RWPE2 (cell line): ENCODE measurements at places on chromosomes 1 and 21.

GRCh38 chr1:119947468-119947867 lies 51.2 kb upstream of the ADAM30 start:
- DNase-seq = no peak

- no peak for DNase-seq
Measured at GRCh38 chr1:242008826-242009495, 10.1 kb upstream of the MAP1LC3C start.

DNA sequence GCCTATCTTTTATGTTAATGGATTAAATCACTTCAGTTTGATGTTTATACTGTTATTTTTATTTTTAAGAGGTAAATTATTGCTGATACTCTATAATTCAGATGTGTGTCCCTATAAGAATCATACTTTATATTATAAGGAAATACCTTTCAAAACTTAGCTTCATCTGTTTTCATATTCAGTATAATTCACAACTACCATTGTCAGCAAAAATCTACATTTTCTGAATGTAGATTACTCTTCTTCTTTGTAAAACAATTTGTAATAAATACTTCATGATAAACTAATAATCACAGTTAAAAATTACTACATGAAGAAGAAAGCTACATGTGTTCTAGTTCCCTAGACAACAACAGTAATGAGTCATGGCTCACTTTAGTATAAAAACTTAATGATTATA lies 115.4 kb upstream of the SERTAD4 start:
- DNase-seq = no peak

DNA sequence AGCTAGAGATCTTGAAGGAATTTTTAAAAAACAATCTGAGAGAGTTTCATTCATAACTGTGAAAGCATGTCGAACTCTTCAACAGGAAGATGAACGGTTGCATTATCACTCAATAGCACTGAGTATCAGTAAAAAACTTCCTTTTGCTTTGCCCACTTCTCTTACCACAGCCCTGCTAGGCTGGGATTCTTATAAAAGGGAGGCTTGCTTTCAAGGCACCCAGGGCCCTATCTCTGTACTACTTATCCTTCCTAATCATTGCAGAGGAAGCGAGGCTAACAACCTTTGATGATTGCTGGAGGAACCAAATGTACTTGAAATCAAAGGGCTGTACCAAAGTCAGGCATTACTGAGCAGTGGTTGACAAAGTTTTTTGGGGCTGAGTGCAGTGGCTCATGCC lies 71.2 kb downstream of the SNRPE start:
- no peak for DNase-seq

- no peak for DNase-seq
Measured at GRCh38 chr21:38807986-38808385, 2.3 kb downstream of the ETS2 start.

GRCh38 chr1:15008783-15009729 lies 144.5 kb upstream of the TMEM51 start:
- no peak for DNase-seq

DNA sequence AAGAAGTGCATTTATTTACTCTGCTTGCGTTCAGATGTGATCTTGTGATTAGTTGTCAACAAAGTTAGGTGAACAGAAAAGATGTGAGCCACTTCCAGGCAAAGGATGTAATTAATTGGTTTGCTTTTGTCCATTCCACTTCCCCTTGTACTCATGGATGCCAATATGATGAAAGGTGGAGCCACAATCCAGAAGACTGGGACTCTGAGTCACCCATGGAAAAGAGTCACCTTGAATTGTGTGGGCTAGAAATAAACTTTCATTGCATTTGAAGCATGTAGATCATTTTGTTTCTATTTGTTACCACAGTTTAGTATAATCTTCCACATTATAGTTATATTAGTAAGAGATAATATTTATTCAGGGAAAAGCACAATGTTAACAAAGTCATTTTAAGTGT lies 684.2 kb downstream of the LTN1 start:
- DNase-seq = no peak

GRCh38 chr1:67792103-67792502 lies 41.2 kb downstream of the GNG12 start:
- peak; percentile 66 for DNase-seq

- DNase-seq = peak; percentile 22
Measured at GRCh38 chr1:153796786-153797659, 21.8 kb downstream of the SLC27A3 start.
